ENCODE measurements at places on chromosomes 1 and 21.

GRCh38 chr1:3126756-3127678, 58.0 kb downstream of the PRDM16 start:
- no peak for DNase-seq

- peak; percentile 86 for DNase-seq
These were observed 3.1 kb downstream of the C1orf216 start for GRCh38 chr1:35715568-35716002.

- DNase-seq, result peak; percentile 65
These were observed 36.3 kb upstream of the IL10 start for GRCh38 chr1:206808615-206809014.

DNA sequence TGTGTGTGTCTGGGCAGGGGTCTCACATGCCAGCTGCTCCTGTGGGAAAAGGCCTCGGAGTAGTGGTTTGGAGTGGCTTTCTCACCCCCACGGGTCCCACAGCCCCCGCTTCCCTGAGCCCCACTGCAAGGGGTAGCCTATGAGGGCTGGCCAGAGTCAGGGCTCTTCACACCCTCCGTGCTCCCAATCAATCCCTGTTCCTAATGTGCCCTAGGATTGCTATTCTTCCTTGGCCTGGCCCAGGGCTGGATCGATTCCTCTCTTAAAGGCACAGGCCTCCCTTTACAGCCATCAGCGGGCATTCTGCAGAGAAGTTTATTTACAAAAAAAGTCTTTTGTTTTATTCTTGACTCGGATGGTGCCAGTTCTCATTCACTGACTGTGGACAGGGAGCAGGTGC, 19.3 kb upstream of the ACTL8 start:
- DNase-seq, result no peak

- no peak for DNase-seq
These were observed 142.9 kb upstream of the DUSP10 start for GRCh38 chr1:221884821-221885220.

- DNase-seq, result no peak
These were observed 885.3 kb downstream of the TTLL7 start for GRCh38 chr1:83113652-83114051.

- DNase-seq, result no peak
These were observed 147.7 kb downstream of the NTPCR start for GRCh38 chr1:233097959-233098580.

- DNase-seq, result no peak
These were observed 16.1 kb upstream of the PCP4 start for GRCh38 chr21:39851002-39851618.

DNA sequence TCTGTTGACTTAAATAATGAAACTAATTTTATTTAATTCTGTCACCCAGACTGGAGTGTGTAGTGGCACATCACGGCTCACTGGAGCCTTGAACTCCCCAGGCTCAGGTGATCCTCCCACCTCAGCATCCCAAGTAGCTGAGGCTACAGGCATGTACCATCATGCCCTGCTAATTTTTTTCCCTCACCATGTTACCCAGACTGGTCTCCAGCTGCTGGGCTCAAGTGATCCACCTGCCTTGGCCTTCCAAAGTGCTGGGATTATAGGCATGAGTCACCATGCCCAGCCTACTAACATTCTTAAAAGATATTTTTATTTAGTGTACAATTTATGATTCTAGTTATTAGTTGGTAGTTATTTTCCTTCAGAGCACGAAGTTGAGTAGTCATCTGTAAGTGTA, 49.5 kb downstream of the NRDC start:
- DNase-seq, result no peak
